NCI-H2107 (cell line): ENCODE measurements at places on chromosomes 5 and 9.

- no peak for DNase-seq
Observed at GRCh38 chr5:98492258-98492657, 281.2 kb upstream of the RGMB start.

DNA sequence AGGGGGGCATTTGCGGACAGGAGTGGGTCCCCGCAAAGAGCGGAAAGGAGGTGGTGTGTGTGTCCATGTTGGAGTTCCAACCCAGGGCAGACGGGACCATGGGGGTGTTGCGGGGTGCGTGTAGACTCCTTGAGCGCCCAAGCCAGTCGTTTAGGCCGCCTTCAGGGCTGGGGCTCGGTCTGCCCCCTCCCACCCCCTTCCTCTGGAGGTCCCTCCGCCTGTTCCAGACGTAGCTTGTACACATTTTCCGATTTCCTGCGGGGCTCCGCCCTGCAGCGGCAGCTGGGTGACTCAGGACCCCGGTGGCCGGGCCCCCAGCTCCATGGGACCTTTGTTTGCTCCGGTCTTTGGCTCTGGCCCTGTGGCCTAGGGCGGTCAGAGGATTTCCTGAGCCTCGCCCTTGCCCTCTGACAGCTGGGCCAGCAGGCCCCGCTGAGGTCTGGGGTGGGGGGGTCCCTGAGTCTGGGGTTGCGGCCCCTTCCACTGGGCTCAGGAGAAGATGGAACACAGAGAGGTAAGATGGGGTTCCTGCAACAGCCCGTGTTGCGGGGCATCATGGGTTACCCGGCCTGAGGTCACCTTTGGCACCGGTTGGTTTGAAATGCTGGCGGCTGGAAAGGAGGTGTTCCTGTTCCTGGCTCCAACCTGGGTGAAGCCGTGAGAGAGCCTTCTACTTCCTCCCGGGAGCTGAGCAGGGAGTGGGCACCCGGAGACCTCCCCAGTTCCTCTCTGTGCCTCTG, 1.5 kb downstream of the PKN3 start:
- no peak for DNase-seq

DNA sequence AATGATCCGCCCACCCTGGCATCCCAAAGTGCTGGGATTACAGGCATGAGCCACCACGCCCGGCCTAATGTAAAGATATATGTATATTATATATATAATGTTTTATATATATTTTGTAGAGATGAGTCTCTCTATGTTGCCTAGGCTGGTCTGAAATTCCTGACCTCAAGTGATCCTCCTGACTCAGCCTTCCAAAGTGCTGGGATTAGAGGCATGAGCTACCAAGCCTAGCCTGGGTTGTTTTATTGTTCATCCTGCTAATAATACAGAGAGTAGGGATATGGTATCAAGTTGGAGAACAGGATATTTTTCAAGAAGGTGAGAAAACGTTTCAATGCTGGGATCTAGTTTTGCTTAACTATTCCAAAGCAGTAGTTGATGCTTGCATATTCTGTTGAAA, 2.9 kb downstream of the SEC24A start:
- DNase-seq: no peak

GRCh38 chr9:33229359-33230114, 10.4 kb upstream of the SPINK4 start:
- peak; percentile 55 for DNase-seq

DNA sequence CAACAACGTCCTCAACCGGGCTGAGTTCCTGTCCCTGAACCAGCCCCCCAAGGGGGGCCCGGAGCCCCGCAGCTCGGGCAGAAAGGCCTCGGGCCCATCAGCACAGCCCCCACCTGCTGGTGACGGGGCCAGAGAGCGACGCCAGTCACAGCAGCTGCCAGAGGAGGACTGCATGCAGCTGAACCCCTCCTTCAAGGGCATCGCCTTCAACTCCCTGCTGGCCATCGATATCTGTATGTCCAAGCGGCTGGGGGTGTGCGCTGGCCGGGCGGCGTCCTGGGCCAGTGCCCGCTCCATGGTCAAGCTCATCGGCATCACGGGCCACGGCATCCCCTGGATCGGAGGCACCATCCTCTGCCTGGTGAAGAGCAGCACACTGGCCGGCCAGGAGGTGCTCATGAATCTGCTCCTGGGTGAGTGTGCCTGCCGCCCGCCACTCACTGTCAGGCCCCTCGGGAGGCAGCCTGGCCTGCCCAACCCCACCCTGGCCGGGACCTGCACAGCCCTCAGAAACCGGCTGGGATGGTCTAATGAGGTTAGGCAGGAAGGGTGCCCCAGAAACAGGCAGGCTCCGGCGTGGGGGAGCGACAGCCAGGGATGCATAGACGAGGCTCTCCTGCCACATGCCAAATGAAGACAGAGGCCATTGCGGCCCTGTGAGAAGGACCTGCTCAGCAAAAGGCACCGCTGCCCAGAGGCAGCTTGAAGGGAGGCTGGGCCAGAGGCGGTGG, 678 bp downstream of the PLPP7 start:
- DNase-seq: no peak

DNA sequence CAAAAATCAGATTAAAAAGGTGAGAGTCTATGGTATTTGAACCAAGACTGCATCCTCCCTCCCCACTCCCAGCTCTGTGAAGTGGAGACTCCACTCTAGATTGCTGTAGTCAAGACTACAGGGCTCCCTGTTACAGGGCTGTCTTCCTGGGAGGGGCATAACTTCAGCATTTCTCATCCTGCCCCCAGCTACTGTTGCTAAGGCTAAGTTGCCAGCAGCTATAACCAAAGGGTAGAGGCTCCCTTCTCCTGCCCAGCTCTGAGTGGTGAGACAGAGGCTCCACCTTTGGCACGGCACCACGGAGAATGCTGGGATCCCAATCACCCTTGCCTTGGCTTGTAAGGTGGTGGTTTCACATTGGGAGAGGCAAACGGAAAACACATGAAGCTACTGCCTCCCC, 39.2 kb upstream of the GCNT4 start:
- DNase-seq: no peak

DNA sequence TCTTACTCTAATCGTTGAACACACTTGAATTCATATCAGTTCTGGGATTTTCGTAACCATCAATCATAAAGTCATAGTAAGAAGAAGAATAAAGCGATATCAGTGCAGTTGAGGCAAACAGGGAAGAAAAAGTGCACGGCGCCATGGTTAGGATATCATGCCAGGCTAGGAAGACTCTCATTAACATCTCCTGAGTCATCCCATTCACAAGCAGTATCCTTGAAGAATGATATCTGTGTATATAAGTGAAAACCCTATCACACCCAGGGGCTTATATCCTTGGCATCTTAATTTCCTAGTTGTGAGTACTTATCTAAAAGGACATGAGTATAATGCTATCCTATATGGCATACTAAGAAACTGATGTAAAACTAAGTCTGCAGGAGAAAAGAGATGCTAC, 38.6 kb downstream of the NFIB start:
- no peak for DNase-seq

DNA sequence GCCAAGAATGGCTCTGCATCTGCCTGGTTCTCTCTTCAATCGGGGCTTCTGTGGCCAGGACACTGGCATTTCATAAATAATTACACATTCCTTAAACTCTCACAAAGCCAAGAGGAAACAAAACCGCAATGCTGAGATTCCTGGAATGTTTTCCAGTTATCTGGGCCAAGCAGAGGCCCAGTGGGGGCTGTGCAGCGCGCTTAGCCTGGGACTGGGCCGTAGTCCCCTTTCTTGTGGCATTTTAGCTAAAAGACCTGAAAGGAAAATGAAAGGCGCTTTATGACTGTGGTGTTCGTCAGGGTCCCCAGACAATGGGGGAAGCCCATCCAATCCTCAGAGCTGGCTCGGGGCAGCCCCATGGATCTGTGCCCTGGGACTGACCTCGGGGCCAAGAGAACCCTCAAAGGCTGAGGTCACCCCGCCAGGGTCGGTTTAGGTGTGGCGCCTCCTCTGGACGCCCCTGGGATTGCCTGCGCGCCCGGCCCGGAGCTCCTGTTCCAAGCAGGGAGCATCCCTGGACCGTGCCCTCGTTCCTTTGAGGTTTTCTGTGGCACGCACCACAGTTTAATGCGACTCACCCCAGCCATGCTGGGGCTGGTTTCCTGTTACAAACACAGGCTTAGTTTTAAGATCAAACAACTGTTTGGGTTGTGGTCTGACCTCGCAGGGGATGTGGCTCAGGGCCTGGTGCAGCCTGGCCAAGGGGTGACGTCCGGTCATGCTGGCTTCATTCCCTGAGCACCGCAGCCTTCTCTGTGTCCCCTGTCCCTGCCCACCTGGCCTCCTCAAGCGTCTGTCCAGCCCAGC, 51.5 kb upstream of the NKD2 start:
- DNase-seq: no peak

DNA sequence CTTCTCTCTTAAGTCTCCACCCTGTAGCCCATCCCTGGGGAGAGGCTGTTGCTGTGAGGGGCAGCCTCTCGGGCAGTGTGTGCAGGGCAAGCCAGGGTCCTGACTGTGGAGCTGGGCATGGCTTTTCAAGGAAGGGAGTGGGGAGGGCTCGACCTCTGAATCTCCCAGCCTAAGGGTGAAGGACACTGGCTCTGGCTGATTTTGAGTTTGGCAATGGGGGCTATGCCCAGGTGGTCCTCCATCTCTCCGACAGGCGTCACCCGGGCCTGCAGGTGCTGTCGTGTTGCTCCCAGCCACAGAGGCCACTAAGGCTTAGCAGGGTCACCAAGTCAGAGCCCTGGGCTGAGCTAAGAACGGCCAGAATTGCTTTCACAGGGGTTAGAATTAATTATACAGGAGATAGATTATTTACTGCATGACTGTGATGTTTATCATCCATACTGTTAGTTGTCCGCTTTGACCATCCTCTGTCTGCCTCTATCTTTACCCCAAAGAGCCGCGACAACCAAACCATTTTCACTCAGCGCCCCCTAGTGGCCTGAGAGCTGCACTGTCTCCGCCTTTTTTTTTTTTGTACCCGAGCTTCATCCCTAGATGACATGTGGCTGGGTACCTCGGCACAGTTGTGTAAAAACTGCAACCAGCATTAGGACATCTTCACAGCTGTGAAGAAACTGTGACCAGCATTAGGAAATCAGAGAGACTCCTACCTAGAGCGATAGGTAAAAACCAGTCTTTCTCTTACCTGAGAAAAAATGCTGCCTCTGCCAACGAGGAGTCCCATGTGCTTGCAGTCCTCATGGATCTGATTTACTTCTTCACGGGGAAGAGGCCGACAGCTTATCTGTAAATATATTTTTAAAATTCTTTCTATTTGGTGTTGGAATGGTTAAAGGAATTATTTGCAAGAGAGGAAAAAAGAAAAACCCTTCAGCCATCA, 44.5 kb downstream of the AGXT2 start:
- DNase-seq: peak; percentile 30

- no peak for DNase-seq
Observed at GRCh38 chr9:106878081-106878837, 15.3 kb downstream of the ZNF462 start.

GRCh38 chr5:43195670-43196265, 3.7 kb downstream of the NIM1K start:
- no peak for DNase-seq

GRCh38 chr5:103562453-103563157, at the start of gene NUDT12:
Gene NUDT12, minus strand, starts transcription at chr5:103562789. Its CDS starts 2,541 bp downstream, at chr5:103560248.
- no peak for DNase-seq

DNA sequence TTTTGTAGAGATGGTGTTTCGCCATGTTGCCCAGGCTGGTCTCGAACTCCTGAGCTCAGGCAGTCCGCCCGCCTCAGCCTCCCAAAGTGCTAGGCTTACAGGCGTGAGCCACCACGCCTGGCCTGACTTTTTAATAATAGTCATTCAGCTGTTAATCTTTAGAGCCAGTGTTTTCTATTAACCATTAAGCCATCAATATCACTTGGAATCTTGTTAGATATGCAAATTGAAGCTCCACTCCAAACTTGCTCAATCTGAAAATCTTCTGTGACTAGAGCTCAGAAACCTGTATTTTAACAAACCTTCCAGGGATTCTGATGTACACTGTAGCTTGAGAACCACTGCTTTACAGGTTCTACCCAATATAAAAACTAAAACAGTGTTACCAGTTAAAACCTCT, 113.5 kb downstream of the CDC42SE2 start:
- no peak for DNase-seq

- peak; percentile 22 for DNase-seq
Observed at GRCh38 chr5:92962752-92963151, 618.3 kb downstream of the NR2F1-AS1 start.

GRCh38 chr5:170430866-170431437, 41.8 kb upstream of the KCNMB1 start:
- no peak for DNase-seq

DNA sequence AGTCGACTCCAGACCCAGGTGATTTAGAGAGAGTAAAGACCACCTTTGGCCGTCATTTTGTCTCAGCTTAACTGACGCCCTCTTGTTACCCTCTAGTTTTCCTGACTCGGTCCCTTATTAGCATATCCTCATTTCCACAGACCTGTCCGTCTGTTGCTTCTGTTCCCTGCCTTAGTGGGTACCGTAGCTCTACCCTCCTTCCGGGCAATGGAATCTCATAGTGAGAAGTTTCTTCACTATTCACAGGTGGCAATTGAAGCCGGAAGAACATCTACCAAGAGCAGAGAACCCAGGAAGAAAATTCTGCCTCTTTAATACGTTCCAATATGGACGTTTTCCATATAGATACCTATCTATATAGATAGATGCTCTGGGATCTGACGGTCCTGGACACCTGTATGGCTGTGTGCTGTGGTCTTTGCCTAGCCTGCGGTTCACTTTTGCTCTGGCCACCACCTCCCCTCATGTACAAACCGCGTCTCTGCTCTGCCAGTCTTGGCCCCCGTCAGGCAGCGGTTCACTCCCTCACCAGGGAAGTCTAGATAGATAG, 652 bp upstream of the TMEM161B start:
- DNase-seq: no peak

GRCh38 chr5:149546974-149547373, 4.3 kb downstream of the CSNK1A1 start:
- DNase-seq: no peak

DNA sequence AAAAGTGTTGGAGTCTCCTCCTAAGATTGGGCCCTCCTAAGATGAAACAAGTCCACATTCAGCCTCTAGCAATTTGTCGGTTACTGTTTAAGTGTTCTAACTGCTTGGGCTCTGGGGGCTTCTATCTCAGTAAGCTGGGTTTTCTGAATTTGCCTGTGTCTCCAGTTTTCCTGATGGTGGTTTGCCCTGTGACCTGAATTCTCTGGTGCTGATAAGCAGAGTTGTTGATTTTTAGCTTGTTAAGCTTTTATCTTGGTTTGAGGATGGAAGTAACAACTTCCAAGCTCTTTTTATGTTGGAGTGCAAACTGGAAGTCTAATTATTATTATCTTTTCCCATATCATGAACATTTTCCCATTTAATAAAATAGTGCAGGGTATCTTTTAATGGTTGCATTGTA, 30.9 kb downstream of the HSD17B4 start:
- no peak for DNase-seq
